ENCODE measurements at places on chromosomes 12 and 14. TPM values are rescaled to one million over a fixed set of nuclear protein-coding genes. Genes with fewer than 3 reads are reported as not detected.

- DNase-seq = no peak
Measured at GRCh38 chr14:39984323-39984722, 552.1 kb upstream of the FBXO33 start.

- DNase-seq = no peak
Measured at GRCh38 chr12:124776125-124776513, 87.5 kb downstream of the SCARB1 start.

DNA sequence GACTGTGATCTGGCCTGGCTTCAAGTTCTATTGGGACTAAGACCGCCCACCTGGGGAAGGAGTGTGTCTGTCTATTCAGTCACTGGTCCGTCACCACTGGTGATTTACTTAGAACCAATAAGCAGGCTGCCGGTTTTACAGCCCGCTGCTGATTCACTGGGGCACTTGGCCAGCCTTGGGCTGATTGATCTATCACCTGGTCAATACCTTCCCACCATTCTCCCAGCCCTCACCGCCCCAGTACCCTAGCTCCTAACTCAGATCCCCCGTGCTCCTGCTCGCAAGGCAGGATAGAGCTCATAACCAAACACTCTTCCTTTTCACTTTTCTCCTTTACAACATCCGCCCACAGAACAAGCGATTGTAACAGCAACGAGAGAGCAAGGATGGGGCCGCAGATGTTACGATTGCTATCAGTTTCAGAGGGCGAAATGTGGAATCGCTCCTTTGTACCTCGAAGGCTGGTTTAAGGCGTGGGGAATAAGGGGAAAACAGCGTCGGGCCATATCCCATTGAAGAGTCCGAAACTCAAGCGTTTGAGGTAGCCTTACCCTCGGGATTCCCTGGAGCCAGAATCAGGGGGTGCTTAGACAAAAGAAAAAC is 672 bp downstream of the RDH11 start:
- DNase-seq = peak; percentile 56

HNRNPC gene
- 601 TPM for total RNA-seq

GPX2 gene
- not detected for total RNA-seq

- no peak for DNase-seq
Measured at GRCh38 chr12:40820794-40821484, 128.7 kb downstream of the CNTN1 start.

SIX1 gene
- 0.41 TPM for total RNA-seq

DNA sequence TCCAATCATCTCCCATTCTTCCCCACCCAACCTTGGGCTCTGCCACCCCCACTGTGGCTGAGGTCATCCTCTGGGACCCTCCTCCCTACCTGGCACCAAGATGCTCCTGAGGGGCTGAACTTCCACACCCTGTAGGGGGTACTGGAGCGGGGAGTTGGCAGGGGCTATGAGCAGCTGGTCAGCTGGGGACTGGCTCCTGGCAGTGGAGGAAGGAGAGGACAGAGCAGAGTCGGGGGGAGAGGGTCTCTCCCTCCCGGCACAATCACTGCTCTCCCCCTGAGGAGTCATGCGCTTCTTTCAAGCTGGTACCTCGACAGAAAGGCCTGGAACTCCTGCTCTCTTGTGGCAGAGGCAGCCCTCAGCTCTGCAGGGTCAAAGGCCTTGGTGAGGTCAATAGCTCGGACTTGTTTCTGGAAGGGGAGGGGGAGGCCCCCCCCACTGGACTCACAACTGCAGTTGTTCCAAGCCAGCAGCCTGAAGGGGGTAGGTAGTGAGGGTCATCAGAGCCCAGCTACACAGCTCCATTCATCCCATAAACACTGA is 2.0 kb downstream of the B4GALNT1 start:
- DNase-seq = no peak

DNA sequence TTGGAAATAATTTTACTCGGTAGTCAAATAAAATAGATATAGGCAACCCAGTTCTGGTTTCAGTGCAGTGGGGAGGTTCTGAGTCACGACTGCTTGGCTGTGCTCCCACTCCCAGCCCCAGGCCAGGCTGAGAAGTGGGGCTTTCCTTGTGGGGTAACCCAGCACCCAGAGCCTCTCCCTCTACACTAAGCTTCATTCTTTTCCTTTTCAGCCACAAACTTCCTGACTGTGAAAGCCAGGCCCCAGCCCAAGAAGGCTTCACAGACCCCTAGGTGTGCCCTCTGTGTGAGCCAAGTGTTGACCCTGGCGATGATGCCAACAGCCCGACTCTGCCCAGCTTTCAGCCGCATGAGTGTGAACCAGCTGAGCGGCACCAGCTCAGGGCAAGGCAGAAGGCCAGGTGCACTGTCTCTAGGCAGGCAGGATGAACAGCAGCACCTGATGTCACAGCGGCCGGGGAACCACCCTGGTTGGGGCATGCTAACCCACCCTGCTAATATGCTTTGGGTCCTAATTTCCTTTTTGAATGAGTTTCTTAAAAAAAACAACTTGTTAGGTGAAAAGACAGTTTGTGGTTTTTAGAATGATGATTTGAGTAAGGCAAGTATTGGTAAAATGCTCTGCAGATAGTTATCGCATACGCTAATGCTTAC is 42.2 kb upstream of the ATP23 start:
- DNase-seq = no peak

- DNase-seq = no peak
Measured at GRCh38 chr12:123946152-123946515, 26.5 kb downstream of the CCDC92 start.

All from endothelial cell (in vitro differentiated cells).